ENCODE measurements at places on chromosomes 2 and 18.

DNA sequence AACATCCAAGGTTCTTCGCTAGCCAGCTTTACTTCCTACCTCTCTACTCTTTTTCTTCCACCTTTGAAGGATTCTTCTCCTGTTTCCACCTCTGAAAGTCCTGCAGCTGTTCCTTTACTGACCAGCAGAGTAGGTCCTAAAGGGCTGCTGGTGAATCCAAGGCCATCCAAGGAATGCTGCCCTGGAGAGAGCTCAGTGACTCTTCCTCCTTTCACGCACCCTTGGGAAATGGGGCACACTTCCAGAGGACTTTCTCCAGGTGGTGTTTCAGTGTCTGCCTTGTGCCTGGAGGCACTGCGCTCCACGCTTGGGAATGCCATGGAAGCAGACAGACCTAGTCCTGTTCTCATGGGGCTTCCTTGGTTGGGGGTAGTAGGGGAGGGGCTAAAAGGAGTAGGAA lies 45.4 kb downstream of the SLC16A14 start:
- DNase-seq, result no peak

- no peak for DNase-seq
These were observed 211.3 kb downstream of the CYP26B1 start for GRCh38 chr2:71936076-71937030.

GRCh38 chr2:137829251-137829650 lies 135.0 kb upstream of the HNMT start:
- no peak for DNase-seq

DNA sequence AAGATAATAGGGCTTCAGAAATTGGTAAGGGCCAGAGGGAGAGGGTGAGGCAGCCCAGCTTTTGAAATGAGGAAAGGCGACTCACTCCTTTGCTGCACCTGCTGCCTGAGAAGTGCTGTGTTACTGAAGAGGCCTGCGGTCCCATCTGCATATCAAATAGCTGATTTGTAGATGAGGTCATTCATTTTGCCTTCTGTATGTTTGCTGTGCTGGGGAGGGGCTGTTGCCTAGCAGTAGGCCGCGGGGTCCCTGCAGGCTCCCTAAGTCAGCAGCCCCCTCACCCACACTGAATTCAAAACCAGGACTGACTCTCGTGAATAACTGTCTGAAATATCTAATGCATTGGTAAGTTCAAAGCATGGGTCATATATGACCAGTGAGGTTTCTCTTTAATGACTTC lies 377.2 kb downstream of the SOX11 start:
- no peak for DNase-seq

- DNase-seq, result no peak
These were observed 46.4 kb downstream of the PROC start for GRCh38 chr2:127464470-127465257.

GRCh38 chr18:65791719-65792118 lies 40.9 kb downstream of the CDH7 start:
- DNase-seq, result no peak

Measured in SK-N-MC (cell line).